Neural progenitor cell (in vitro differentiated cells): ENCODE measurements at places on chromosomes 1 and 21. TPM values are rescaled to one million over a fixed set of nuclear protein-coding genes. Genes with fewer than 3 reads are reported as not detected.

GRCh38 chr21:21018821-21019220 lies 20.6 kb downstream of the NCAM2 start:
- H3K4me1 ChIP-seq: no peaks in the 10 kb centered on the region
- no peak overlapping the region for H3K4me3 ChIP-seq
- H3K27me3 ChIP-seq: no peaks in the 10 kb centered on the region
- no peak overlapping the region for H3K27ac ChIP-seq

DNA sequence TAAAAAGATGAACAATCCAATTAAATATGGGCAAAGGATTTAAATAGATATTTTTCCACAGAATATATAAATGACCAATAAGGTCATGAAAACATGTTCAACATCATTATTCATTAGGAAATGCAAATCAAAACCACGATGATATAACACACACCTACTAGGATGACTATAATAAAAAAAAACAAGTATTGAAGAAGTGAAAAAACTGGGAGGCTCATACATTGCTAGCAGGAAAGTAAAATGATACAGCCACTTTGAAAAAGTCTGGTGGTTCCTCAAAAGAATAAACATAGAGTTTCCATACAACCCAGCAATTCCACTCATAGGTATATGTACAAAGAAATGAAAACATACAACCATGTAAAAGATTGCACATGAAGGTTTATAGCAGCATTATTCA lies 75.7 kb upstream of the RAB4A start:
- H3K36me3 ChIP-seq: no peaks in the 10 kb centered on the region
- H3K27ac ChIP-seq: no peak overlapping the region
- H3K4me1 ChIP-seq: no peaks in the 10 kb centered on the region
- DNase-seq: no peak
- no peaks in the 10 kb centered on the region for H3K27me3 ChIP-seq

GRCh38 chr1:166858726-166859419 lies 17.2 kb downstream of the TADA1 start:
- H3K36me3 ChIP-seq: peaks cover 34% of the 10 kb centered on the region
- H3K27me3 ChIP-seq: no peaks in the 10 kb centered on the region
- peaks cover 23% of the 10 kb centered on the region for H3K4me1 ChIP-seq
- peak; percentile 18 for DNase-seq

GRCh38 chr1:154353460-154353904 lies 28.2 kb downstream of the ATP8B2 start:
- peak; percentile 21 for DNase-seq
- H3K27ac ChIP-seq: no peak overlapping the region
- H3K4me3 ChIP-seq: peak overlapping the region; percentile 48
- H3K4me1 ChIP-seq: peaks cover 5% of the 10 kb centered on the region
- H3K27me3 ChIP-seq: peaks cover 28% of the 10 kb centered on the region
- H3K36me3 ChIP-seq: no peaks in the 10 kb centered on the region

GRCh38 chr1:228096416-228097332 lies 6.5 kb downstream of the C1orf35 start:
- no peaks in the 10 kb centered on the region for H3K4me1 ChIP-seq
- H3K36me3 ChIP-seq: no peaks in the 10 kb centered on the region
- DNase-seq: no peak
- no peak overlapping the region for H3K4me3 ChIP-seq
- H3K27ac ChIP-seq: no peak overlapping the region
- H3K27me3 ChIP-seq: no peaks in the 10 kb centered on the region

The SPOCD1 gene
- 1.4 and 3.1 TPM in 2 replicates for total RNA-seq

The CCDC27 gene
- not detected in 2 replicates for total RNA-seq

The OR14I1 gene
- total RNA-seq: not detected in 2 replicates
